Inflammatory macrophage treated with lipopolysaccharide for 1 hour (primary cell): ENCODE measurements at places on chromosomes 2 and 18.
A peak's percentile ranks its signal among the peaks of the same experiment; 100 is the strongest.

DNA sequence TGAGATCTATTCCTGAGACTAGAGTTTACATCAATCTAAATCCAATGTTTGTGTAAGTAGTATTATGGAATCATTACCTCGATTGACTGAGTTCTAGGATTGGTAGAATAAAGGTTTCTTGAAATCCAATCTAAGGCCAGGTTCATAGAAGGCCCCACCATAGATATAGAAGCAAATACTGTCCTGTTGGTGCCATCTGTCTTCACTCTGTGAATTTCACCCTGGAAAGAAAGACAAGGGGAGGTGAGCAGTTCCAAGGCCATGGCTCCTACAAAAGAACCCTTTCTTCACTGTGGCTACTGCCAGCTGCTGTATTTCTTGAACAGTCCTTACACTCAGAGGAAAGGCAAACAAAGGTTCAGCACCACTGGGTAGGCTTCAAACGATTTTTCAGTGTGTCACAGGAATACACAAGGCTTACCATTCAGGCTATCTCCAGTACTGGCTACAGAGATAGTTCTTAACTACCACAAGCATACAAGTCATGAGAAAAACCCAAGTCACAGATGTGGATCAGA is 137.0 kb downstream of the LRP2 start:
- DNase-seq = no peak

DNA sequence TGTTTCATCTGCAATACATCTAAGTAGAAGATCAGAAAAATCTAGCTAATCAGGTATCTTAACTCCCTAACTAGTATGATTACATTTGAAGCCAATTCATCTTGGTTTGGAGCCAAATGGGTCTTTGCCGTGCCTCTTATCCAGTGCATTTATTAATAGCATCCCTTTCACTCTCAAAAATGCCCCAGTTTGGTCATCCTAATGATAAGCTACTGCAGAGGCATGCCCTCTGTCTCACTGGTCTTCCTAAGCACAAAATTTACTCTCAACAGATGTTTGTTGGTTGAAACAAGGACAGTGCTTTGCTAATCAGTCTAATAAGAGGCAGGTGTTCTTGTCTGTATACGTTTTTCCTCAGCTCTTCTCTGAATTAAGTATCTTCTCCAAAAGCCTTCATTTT is 403.2 kb downstream of the RAD51AP2 start:
- no peak for DNase-seq

GRCh38 chr2:164388511-164388910 is 232.8 kb downstream of the GRB14 start:
- DNase-seq = no peak

GRCh38 chr2:105521616-105522015 is 122.8 kb upstream of the FHL2 start:
- no peak for DNase-seq

GRCh38 chr2:45771261-45771660 is 119.8 kb downstream of the PRKCE start:
- peak; percentile 74 for DNase-seq

DNA sequence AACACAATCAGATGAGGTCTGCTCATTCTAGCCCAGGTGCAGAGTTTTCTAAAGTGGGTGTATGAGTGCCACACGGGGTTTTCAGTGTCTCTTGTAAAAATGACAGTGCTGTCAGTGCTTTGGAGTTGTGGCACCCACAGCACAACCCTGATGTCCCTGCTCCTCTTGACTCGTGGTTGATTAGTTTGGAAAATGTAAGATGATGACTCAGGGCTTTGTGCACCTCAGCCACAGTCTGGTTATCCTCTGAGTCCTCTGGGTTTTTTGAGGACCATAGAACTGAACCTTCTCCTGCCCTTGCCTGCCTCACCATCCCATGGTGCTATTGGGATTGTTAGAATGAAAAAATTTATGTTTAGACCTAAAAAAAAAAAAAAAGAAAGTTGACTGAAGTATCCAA is 105.6 kb downstream of the MYO1B start:
- no peak for DNase-seq

- DNase-seq = no peak
These were observed 1995.5 kb upstream of the CELF4 start for GRCh38 chr18:39561126-39561525.
